ENCODE measurements at places on chromosomes 12 and 14. TPM values are rescaled to one million over a fixed set of nuclear protein-coding genes. Genes with fewer than 3 reads are reported as not detected.

The IKZF4 gene
- 1.6 TPM for total RNA-seq

The RERG gene
- 4.7 TPM for total RNA-seq

The RHOJ gene
- 7.3 TPM for total RNA-seq

The DHRS4 gene
- 21.4 TPM for total RNA-seq

The OR6C68 gene
- not detected for total RNA-seq

The E2F7 gene
- total RNA-seq, result 1.0 TPM

Measured in skeletal muscle tissue (tissue), 5 donors.